Hematopoietic multipotent progenitor cell treated with erythropoietin and hydrocortisone succinate and interleukin-3 and kit ligand, for 8 days (in vitro differentiated cells): ENCODE measurements at places on chromosomes 2 and 18.

DNA sequence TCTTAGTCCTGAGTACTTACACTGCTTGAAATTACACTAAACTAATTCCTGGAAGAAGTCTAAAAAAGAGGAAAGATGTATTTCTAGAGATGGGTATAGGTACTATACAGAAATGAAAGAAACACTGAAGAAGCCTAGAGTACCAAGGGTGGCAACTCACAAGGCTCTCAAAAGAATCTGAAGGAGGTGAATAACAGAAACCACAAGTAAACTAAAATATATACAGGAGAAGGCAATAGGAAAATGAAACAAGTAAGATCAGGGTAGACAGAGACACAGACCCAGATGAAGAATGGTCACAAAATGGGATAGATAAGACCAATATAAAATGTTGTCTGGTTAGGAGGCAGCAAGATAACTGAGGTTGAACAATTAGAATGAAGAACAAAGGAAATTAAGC, 59.9 kb downstream of the USP37 start:
- DNase-seq = peak; percentile 20

DNA sequence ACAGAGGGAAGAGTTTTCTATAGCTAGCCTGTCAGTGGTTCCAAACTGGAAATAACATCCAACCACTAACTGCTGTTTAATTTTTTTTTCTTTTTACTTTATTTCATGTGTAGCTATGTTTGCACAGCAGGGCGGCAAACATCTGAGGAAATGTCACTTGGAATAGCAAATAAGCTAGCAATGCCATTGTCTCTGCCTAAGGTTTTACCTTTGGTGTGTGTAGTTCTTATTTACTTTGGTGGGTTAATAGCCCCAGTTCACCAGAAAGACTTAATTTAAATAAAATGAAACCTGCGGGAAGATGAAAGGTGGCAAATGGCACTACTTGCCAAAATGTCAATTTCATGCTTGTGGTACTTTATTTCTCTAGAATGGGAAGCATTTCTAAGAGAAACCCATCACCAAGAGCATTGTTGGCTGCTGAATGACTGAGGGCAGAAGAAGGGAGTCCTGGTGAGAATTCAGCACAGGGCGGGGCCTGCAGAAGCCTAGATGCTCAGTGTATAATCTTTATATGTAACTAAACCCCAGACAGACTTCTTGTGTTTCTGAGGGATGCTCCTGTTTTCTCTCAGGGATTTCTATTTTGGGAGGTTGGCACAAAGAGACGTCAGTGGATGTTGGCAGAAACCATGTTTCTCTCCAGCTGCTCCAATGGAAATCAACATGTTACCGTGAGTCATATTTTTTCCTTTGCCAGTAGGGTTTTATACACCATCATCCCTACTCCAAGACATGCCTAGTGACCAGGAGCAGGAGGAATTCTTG, 300.4 kb upstream of the NT5C1B start:
- no peak for DNase-seq

GRCh38 chr2:16386031-16386430, 279.6 kb downstream of the CYRIA start:
- DNase-seq = no peak

GRCh38 chr2:176575237-176575744, 306.0 kb downstream of the MTX2 start:
- no peak for DNase-seq

- DNase-seq = no peak
These were observed 22.3 kb downstream of the IGFBP5 start for GRCh38 chr2:216673021-216673420.

DNA sequence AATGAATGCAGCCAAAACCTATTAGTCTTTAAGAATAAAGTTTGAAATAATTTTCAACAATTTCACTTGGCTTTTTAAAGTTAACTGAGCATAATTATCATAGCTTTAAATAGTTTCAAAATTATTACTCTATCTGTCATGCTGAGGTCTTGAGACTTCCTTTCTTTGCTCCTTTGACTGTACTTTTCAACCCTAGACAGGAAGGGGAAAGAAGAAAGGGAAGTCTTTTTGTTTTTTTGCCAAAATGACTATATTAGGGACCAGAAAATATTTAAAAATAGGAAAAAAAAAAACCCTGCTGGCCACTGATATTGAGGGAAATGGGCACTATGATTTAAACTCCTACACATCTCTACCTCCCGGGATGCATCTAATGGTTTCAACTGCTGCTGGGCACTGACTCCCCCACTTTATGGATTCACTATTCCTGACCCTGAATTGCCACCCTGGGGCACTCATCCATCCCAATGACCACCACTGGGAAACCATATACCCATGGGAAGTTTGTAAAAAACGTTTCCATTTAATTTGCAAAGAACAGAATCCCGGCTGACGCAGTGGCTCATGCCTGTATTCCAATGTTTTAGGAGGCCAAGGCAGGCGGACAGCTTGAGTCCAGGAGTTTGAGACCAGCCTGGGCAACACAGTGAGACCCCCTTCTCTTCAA, 50.5 kb downstream of the GAREM1 start:
- DNase-seq = no peak

GRCh38 chr18:12305930-12306629, 2.0 kb upstream of the TUBB6 start:
- peak; percentile 72 for DNase-seq

DNA sequence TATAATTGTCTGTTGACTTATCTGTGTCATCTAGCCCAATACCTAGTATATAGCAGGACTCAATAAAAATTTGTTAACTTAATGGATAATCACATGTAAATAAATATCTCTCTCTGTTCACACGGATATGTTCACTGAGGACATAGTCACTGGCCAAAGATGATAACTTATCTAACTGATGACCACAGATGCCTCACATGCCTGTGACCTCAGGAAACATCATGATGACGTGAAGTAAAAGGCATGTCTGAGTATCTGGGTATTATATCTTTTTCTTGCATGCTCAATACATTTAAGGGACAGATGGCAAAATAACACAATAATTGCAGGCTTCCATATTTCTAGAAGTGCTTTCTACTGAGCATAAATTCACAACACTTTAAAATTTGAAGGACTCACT, 41.4 kb upstream of the PARD3B start:
- DNase-seq = no peak

DNA sequence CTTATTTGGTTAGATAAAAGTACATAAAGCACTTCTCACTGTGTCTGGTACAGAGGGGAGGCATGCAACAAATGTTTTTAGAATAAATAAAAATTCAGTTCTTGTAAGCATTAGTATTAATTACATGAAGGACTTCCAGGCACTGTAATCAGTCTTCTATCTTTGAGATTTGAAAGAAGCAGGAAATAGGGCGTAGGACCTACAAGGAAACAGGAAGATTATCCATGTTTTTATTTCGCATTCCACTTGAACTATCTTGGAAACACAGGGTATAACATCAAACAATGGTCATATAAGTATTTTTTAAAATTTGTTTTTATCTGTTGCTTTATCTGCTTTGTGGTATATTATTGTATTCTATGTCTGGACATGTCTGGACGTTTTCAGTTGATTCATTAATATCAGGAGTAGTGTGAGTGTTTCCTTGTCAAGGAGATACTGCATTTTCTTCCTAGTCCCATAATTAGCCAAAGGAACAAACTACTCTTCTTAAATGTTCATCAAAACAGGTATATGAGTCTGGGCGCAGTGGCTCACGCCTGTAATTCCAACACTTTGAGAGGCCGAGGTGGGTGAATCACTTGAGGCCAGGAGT, 32.5 kb downstream of the BMPR2 start:
- DNase-seq = no peak

DNA sequence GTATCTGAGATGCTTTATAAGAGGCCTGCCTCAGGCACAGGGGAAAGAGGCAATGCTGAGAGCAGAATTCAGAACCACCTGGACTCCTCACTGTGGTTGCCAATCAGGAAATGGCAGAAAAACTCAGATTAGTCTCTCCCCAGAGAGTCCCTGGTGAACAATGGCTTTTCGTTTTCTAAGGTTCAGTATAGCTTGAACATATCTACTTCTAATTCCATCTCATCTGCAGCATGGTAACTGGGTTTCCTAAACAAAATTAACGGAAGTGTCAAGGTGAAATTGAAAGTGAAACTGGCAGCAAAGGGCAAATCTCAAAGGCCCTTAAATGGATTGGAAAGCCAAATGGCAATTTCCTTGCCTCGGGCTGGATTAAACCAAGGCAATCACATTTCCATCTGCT, 480.2 kb upstream of the ACVR2A start:
- no peak for DNase-seq

DNA sequence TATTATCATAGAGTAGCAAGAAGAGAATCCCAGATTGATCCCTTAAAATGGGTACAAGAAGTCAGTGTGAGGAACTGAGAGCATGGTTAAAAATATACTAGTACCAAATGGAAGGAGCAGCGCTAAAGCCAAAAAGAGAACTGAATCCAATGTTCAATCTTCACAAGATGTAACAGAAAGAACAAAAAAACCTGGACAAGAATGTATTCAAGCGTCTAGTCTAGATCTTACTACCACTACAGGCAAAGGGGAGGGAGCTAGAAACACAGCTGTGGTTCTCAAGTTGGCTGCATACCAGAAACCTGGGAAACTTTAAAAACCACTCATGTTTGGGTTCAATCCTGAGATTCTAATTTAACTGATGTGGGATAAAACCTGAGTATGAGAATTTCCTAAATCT, 57.5 kb downstream of the PIAS2 start:
- DNase-seq = no peak

- no peak for DNase-seq
These were observed 45.9 kb downstream of the MBOAT2 start for GRCh38 chr2:8957628-8958027.

- DNase-seq = no peak
These were observed 1.4 kb upstream of the CAB39 start for GRCh38 chr2:230711224-230711623.
